Stimulated activated effector memory CD8-positive, alpha-beta T cell treated with anti-CD3 and anti-CD28 coated beads, Interleukin-12 subunit alpha, Interleukin-12 subunit beta, amount 100 ng/mL, for 72 hours (primary cell): ENCODE measurements at places on chromosomes 2 and 18.
A peak's percentile ranks its signal among the peaks of the same experiment; 100 is the strongest.

DNA sequence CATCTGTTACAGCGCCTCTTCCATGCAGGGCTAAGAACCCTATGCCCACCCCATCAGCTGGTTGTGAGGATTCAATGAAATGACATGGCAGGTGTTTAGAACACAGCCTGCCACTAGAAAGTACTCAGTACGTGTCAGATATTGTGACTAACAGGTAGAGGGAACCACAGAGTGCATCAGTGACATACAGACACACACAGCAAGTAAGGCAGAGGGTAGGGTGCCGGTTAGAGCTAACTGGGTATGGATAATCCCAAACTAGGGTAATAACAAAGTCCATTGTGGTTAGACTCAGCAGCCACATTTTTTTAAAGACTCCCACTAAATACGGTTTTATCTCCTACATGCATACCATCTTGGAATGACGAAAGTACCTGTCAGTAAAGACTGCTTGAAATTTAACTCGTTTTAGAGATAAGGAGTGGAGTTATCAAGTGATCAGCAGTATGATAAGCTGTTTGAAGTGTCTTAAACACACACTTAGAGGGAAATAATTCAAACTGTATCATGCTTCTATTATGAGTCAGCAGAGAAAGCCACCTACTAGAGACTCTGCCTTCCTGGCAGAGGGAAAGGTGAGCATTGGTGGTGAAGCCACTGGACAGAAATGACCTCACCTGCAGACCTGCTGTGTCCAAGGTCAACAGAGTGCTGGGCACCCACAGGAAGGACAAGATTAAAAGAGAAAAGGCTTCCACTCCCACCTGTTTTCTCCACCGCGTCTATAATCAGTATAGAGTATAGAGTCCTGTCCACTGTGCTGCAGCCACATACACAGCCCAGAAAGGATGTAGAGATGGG is 20.6 kb downstream of the MPPE1 start:
- no peak for DNase-seq

DNA sequence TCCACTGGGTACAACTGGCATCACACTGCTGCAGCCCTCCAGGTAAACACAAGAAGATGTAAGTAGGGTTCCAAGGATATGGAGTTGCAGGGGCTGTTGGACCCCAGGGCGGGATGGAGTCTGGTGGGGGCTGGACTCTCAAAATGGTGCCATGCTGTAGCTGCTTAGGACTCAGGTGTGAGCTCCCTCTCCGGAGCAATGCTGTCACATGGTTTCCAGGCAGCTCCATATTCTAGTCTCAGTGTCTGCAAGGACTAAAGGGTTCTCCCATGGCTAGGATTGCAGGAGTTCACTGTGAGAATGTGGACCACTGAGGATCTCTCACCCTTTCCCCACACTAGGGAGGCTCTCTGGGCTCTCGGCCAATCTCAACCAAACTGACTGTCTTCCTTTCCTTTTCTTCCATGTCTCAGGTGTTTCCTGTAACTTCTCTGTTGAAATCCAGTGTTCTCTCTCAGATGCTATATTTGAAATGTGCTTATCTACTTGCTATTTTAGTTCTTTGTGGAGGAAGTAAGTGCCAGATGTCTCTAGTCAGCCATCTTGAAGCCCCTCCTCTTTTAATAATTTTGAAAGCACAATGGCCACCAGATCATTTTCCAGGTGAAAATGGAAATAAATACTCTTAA is 57.6 kb downstream of the CCNT2 start:
- no peak for DNase-seq

DNA sequence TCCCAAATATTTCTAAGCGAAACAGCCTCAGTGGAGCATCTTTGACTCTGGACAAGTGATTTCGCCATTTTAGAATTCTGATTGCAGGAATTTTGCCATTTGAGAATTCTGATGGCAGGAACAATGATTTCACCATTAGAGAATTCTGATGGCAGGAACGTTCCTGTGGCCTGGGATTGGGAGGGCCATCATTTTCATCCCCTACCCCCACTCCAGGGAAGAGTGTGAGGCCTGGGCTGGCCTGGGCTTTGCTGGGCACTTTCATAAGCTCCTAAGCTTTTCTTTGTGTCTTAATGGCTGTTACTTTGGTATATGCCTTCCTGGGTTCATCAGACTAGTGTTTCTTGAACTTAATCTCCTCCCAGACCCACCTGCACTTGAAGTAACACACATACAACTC is 129.3 kb upstream of the EPAS1 start:
- DNase-seq: no peak

GRCh38 chr18:63312737-63313395 is 6.7 kb downstream of the BCL2 start:
- no peak for DNase-seq

DNA sequence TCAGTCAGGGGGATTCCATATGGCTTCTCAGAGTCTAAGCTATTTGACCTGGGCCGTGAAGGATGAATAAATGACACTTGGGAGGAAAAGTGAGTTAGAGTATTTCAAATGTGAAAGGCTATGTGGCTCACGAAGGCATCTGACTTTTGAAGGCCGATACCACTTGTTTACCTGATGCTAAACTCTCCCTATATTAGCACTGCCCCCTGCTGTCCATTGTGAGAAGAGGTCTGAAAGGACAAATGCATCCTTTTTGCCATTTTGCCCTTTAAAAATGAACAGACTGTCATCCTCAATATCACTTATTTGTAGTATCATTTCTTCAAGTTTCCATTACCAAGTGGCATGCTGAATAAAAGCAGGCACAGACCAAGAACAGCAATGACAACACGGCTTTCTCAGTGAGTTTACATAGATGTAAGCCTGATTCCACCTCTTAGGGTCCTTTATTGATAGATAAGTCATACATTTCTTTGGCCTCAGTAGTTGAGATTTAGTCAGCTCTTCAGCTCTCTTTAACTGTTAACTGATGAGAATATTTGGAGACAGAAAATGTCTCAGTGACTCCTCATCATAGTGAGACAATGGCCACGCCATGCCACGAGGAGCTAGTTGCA is 40.1 kb downstream of the DOCK10 start:
- DNase-seq: peak; percentile 76

- no peak for DNase-seq
These were observed 901 bp upstream of the MFSD6 start for GRCh38 chr2:190407246-190407661.

DNA sequence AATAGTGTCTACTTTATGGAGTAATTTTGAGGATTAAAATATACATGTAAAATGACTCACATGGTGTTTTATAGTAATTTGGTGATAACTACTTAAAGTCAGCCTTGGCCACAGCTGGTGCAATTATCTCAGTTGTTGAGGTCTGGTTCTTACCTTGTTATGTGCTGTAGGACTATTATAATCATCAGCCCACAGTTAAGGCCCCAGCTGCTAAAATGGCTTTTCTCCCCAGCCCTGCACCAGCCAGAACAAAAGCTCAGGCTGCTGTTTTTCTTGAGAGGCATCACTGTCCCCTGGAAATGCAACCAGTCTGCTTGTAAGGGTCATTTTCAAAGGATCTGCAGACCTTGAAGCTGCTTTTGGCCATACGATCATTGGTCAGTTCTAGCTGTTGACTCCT is 283.3 kb upstream of the THUMPD2 start:
- DNase-seq: no peak

GRCh38 chr2:113058998-113059960 is at the start of gene IL36RN:
TSS of gene IL36RN (plus strand) at chr2:113059198. CDS start at chr2:113059439, 241 bp downstream.
- peak; percentile 29 for DNase-seq

DNA sequence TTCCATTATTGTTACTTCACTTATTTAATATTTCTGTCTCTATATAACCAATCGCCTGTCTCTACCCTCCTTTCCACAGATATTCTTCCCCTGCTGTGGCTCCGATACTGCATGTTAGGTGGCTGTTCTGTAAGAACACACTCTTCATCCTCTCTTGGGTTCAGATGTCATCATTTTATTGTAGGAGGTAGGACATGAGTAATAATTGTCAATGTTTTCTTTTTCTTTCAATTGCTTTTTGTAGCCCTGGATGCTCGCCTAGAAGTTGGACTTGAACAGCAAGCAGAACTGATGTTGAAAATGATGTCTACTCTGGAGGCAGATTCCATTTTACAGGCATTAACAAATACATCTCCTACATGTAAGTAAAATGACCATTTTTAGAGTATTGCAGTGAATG is 128.6 kb downstream of the BIRC6 start:
- no peak for DNase-seq

DNA sequence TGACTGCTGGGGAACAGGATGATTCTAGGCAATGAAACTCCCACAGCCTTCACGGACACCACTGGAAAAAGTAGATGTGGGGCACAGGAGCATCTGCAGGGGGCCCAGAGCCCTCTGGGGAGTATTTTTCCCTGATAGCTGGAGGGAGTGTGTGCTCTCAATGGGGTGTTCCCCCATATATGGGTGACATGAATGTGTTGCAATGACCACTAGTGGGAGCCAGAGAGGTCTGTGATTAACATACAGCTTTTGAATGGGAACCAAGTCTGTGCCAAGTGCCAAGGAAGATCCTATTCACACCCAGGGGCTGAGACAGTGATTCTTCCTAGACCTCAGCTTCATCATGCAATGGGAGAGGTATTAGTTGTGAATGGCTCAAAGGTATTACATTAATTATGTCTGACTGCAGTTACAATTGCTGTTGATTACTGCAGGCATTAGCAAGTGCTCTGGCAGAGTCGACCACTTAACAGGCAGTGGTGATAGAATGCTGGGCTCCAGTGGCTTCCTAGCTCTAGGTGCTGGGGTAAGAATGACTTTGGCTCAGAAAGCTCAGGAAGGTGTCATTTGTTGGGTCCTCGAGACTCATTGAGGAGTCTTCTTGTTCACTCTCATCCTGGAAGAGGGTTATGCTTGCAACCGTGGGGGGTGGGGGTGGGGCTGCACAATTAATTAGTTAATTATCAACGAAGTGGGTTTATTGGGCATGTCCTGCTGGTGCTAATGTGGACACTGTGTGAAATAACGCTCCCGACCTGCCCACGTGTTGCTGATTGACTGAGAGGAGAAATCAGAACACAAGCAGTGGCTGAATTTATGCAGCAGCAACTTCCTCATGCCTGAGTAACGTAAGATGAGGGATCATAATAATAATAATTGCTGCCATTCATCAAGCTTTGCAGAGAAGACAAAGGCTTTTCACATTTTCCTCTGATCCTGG is 194.1 kb downstream of the CLIP4 start:
- DNase-seq: peak; percentile 72

DNA sequence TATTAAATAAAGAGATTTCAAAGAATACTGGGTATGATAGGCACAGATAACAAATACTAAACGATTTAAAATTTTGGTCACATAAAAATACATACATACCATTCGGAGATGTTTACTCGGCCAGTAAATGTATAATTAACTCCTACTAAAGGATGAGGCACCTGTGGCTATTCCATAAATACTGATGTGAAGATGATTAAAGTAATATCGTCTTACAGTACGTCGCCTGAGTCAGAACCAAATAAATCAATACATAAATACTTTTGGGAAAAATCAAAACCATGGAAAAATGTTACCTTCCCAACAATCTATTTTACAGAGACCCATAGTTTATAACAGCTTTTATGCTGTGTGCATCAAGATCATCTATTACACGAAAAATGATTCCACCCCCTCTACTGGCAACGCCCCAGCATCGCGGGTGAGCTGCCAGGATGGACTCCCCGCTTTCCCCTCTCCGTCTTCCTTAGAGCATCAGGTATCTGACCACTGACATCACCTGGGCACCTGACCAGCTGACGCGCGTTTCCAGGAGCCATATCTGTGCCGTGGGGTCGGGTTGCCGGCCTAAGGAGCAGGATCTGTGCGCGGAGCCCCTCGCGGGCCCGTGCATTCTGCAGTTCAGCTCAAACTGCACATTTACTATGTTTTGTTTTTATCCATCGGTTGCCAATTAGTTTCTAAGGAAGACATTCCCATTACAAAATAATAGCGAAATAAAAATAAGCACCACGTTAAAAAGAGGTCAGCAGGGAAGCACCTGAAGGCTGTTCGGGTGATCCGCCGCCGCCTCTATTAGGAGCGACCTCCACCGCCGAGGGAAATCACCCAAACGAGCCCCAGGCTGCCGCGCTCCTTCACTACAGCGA is 901 bp downstream of the ICA1L start:
- DNase-seq: peak; percentile 24

- DNase-seq: no peak
These were observed 98.1 kb upstream of the SERPINE2 start for GRCh38 chr2:224137208-224137607.

DNA sequence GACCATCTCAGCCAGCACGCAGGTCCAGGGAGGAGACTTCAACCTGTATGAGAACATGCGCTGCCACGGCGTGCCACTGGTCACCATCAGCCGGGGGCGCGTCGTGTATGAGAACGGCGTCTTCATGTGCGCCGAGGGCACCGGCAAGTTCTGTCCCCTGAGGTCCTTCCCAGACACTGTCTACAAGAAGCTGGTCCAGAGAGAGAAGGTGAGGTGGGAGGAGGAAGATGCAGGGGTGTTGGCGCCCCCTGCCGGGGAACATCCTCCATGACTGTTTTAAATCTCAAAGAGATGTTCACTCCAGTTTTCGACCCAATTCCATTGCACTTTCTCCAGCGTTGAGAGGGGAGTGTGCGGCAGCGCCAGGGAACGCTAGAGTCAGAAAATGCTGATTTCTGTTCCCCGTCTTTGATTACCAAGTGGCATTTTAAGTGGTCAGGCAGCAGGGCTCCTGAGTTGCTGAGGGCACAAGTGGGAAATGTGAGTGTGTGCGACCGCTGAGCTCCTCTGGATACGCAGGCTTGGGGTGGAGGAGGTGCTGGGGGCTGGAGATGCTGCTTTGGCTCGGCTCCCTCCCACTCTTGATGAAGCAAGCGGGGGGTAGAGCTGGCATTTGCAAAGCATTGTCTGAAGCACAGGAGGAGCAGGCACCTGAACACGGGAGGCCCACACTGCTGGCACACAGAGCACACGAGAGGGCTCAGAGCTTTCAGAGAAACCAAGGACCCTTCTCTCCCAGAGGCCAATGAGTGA is 27.7 kb upstream of the MAPRE3 start:
- peak; percentile 77 for DNase-seq

GRCh38 chr18:74493689-74494088 is 2.5 kb upstream of the CNDP2 start:
- peak; percentile 55 for DNase-seq

- no peak for DNase-seq
These were observed 42.3 kb downstream of the SMAD2 start for GRCh38 chr18:47888156-47888555.

DNA sequence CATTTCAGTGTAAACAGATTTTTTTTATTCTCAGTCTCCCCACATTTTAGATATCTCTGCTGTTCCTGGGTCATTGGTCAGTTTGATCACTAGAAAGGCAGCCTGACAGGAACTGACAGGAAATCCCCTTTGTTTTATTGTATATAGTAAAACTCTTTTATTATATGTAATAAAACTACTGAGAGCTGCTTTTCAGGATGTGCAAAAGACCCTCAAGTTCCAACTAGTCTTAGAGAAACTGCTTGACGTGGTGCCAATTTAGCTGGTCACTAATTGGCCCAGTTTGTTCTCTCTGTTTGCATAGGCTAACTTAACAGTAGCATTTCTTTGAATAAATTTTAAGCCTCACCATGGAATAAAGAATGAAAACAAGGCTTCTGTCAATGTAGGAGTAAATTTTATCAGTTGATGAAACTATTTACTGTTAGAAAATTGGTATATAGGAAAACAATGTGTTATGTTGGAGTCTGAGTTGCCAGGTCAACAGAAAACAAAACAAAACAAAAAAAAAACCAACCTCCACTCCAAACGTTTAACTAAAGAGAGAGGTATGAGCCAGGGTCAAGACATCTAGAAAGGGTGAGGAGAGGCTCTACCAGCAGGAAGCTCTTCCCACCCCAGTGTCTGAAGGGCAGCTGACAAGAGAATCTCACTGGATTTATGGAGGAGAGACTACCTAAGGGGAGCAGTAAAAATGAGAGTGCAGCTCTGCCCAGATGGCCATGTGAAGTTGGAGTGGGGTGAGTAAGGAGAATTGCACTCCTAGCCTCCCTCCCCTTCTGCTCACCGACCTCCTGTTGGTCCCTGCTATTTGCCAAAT is 184.6 kb downstream of the ST6GAL2 start:
- DNase-seq: no peak
